ENCODE measurements at places on chromosomes 6 and 20.

DNA sequence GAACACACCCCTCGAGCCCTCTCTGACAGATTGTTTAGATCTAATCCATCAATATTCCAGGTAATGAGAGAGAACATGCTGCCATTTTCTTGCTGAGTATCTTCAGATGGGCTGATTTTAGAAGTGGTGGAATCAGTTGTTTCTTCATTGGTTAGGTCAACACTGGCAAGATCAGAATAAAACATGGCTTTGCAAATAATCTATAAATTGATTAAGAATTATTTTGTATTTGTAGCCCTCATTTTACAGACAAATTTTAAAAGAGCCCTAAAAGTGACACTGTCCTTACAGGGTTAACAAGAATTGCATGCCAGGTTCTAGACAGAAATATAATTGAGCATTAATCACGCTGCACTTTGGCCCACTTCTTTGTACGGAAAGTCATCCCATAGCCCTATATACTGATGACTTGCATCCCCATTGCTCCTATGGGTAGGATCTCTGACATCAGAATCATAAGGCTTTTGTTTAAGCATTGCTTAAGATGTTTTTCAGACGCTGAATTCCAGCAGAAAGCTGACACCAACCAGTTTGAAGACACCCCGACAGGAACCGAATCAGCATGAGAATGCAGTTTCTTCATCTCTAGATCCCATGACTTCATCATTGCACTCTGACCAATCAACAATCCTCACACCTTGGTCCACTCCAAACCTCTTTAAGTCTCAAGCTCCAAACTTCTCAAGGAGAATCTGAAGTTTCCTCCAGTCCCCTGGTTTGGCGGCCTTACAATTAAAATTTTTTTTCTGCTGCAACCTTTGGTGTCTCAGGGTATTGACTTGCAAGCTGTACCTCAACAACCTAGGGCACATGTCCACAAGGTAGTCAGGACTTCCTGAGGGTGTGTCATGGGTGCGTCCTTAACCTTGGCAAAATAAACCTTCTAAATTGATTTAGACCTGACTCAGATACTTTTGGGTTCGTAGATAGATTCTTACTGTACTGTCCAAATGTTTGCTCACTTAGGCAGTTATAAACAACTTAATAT is 7.8 kb downstream of the TDP2 start:
- no peak for DNase-seq

DNA sequence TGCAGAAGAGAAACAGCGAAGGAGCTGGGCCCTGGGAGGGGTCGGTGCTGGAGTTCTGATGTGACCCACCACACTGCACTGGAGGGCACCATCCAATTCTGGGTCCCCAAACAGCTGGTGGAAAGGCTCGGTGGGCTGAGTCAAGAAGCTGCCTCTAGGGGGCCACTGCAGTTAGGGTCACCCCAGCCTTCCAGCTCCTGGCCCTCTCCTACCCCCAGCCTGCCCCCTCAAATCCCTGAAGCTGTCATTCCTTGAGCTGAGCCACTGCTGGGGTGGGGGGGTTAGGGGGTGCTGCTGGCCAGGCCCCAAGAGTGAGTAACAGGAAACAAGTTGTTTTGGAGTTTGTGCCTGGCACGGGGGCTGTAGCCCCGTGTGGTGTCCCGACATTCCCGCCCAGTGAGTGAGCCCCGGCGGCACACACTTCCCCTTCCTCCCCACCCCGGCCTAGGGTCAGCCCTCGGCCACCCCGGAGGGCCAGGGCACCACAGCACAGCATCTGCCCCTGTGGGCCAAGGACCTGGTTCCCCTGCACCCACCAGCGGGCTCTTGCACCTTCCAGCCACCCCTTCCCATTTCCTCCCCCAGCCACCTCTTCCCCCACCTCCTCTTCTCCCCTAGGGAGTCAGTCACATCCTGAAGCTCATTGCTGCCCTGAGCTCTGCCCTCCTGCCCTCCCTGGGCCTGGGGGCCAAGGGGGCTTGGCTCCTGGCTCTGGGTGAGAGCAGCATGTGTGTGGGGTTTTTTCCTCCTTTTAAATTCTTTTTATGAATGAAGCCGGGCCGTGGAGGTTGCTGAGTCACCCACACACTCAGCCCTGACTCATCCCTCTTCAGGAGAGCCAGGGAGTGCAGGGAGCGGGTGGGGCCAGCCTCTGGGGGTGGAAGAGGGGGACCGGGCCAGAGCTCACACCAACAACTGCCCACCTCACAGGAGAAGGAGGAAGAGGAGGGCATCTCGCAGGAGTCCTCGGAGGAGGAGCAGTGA is 4.6 kb downstream of the SMIM29 start:
- peak; percentile 66 for DNase-seq

DNA sequence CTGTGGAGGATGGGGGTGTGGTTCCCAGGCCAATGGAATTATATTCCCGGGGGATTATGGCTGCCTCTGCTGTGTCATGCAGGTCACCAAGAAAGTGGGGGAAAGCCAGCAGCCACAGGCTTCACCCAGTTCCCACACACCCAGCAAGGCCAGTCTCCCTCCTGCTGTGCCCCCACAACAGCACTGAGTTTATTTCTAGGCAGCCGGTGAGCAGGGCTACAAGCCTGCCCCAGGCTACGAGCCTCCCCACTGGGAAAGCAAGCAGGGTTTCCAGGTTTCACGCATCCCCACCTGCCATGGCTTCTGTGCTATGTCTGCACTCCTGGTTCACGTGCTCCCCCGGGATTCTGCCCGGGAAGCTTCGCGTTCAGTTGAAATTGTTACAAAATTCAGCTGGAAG is 72.6 kb downstream of the ERMARD start:
- DNase-seq: no peak

DNA sequence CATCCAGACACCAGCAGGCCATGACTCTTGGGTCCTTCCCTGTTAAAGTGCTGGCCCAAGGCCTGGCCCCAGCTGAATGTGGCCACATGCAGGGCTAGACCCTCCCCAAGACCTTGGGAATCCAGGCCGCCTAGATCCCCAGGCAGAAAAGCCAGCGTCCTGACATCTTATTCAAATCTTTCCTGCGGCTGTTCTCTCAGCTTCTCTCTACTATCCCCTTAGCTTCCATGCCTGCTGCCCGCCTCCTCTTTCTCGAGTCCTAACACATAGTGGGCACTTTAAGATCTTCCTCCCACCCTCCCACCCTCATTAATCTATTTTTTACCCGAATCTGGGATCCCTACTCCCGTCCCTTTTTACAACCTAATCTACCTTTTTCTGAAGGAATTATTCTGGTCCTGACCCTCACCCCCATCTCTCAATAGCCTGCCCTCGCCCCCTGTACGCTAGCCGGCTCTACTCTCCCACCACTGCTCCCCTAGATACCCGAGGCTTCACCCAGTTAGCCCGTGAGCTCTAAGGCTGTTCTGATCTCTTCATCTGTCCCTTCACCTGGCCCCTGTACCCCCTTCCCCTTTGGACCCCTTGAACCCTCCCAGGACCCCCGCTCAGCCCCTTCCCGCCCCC is at the start of gene CCHCR1:
Gene CCHCR1 (minus strand): TSS at position 290 of the 627 bp plus-strand sequence. CDS start 202 bp downstream, at position 88.
- DNase-seq: no peak

DNA sequence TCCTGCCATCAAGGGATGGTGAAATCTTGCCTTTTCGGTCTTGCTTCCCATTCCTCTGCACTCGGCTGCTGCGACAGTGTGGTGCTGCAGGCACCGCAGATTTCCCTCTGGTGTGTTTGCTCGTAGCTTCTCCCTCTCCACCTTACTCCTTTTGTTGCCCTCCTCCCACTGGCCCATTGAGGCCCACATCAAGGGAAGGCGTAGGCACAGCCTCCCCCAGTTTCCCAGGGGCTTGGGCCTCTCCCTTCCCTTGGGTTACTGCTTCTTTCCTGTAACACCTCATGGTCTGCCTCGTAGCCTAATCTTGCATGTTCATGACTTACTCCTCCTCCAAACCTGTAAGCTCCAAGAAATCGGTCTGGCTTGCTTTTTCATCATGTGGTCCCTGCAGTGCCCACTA is 9.9 kb downstream of the E2F3 start:
- no peak for DNase-seq

GRCh38 chr6:79599725-79600259 is 31.3 kb upstream of the SH3BGRL2 start:
- DNase-seq: no peak

DNA sequence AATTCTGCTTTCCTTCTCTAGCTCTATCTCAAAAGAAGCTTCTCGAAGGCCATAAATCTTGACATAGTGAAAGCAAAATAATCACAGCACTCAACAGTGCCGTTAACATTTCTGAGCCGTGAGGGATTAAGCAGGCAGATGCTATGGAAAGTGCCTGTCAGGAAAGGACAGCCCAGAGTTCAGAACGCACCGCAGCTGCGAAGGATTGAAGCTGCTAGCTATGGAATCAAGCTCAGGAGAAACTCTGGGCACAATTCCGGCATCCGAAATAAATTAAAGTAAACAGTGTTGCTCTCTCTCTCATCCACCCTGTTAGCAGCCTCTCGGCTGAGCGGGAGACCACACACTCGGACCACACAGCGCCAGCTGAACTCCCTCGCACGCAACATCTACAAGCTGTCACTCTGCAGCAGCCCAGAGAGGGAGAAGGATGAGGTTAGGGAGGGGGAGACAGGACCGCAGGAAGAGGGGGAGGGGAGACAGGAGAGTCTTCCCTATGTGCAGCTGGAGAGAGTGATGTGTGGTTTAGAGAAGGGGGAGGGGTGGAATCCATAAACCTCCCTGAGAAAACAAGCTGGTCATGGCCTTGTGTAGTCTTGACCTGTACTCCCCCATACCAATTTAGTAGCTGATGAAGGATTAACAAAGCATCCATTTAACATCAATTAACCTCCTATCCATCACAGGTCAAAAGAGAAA is 9.0 kb downstream of the EXOC2 start:
- no peak for DNase-seq

GRCh38 chr6:99344289-99344688 is 5.2 kb downstream of the FAXC start:
- DNase-seq: no peak

- no peak for DNase-seq
Observed at GRCh38 chr20:10558635-10559187, 115.1 kb downstream of the JAG1 start.

GRCh38 chr20:59207235-59207634 is 43.6 kb downstream of the ZNF831 start:
- no peak for DNase-seq

DNA sequence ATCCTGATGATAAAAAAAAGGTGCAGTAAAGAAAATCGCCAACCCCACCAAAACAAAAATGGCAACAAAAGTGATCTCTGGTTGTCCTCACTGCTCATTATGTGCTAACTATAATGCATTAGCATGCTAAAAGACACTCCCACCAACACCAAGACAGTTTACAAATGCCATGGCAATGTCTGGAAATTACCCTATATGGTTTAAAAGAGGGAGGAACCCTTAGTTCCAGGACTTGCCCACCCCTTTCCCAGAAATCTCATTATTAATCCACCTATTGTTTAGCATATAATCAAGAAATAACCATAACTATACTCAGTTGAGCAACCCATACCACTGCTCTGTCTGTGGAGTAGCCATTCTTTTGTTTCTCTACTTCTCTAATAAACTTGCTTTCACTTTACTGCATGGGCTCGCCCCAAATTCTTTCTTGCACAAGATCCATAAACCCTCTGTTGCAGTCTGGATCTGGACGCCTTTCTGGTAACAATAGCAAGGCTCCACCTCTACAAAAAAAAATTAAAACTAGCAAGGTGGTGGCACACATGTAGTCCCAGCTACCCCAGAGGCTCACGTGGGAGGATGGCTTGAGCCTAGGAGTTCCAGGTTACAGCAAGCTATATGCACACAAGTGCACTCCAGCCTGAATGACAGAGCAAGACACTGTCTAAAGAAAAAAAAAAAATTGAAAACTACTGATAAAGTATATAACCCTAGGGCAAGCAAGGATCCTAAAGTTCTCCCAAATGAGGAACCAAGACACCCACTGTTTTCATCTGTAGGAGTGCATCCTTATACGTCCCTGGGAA is 278.8 kb upstream of the JARID2 start:
- DNase-seq: no peak

GRCh38 chr6:123810214-123810613 is 6.5 kb downstream of the NKAIN2 start:
- DNase-seq: no peak

Measured in upper lobe of left lung (tissue), 6 donors.